ENCODE measurements at places on chromosomes 12 and 14. TPM values are rescaled to one million over a fixed set of nuclear protein-coding genes. Genes with fewer than 3 reads are reported as not detected.

FZD10 gene
- total RNA-seq, result 3.5 TPM

ALKBH1 gene
- total RNA-seq, result 13.0 TPM

RASSF8 gene
- 63.1 TPM for total RNA-seq

IL22 gene
- total RNA-seq, result not detected

TSPAN11 gene
- 18.3 TPM for total RNA-seq

KLRC1 gene
- total RNA-seq, result 2.4 TPM

GALNT8 gene
- total RNA-seq, result 2.9 TPM

CCDC175 gene
- 0.74 TPM for total RNA-seq

CYP46A1 gene
- 2.7 TPM for total RNA-seq

RPL6 gene
- total RNA-seq, result 1,317 TPM

LRRIQ1 gene
- total RNA-seq, result 0.79 TPM

IL23A gene
- total RNA-seq, result not detected

KRT75 gene
- not detected for total RNA-seq

TTC6 gene
- total RNA-seq, result 7.1 TPM

OLR1 gene
- total RNA-seq, result 1.2 TPM

MYRFL gene
- total RNA-seq, result 0.85 TPM

CAPZA3 gene
- total RNA-seq, result not detected

TRMT61A gene
- 5.7 TPM for total RNA-seq

EMP1 gene
- 71.6 TPM for total RNA-seq

TAS2R13 gene
- 14.3 TPM for total RNA-seq

ABCB9 gene
- total RNA-seq, result 6.6 TPM

NFE2 gene
- total RNA-seq, result 0.63 TPM

NKX2-1 gene
- total RNA-seq, result not detected

GPR84 gene
- total RNA-seq, result 0.26 TPM

LHX5 gene
- not detected for total RNA-seq

CCDC38 gene
- not detected for total RNA-seq

SALL2 gene
- 6.4 TPM for total RNA-seq

AP5M1 gene
- total RNA-seq, result 30.9 TPM

KRT80 gene
- total RNA-seq, result 1.7 TPM

OVCH1 gene
- total RNA-seq, result 0.37 TPM

NINJ2 gene
- total RNA-seq, result 1.7 TPM

FGF6 gene
- total RNA-seq, result 0.74 TPM

PTGDR gene
- total RNA-seq, result 0.58 TPM

PZP gene
- 1.7 TPM for total RNA-seq

TMTC2 gene
- 95.3 TPM for total RNA-seq

VCPKMT gene
- 9.6 TPM for total RNA-seq

LMO3 gene
- total RNA-seq, result 57.0 TPM

Measured in urinary bladder (tissue), 4 donors.